Hindlimb muscle (tissue), 1 donor: ENCODE measurements at places on chromosomes 1 and 21. TPM values are rescaled to one million over a fixed set of nuclear protein-coding genes. Genes with fewer than 3 reads are reported as not detected.

- no peak for DNase-seq
Measured at GRCh38 chr1:68131261-68131660, 80.8 kb upstream of the DIRAS3 start.

DNA sequence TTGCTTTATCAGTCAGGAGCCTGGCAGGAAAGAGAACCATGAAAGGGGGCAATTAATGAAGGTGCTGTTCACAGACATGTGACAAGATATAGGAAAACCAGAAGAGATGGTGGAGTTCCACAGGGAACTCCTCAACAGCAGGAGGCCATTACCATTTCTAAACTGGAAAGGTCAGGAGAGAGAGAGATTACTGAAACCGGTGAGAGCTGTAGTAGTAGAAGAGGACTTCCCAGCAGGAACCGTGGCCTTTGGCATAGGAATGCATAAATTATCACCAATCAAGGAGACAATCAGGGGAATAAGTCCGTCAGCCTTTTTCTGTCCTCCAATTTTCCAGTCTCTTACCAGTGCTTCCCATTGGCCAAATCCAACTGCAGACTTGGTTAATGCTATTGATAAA, 23.0 kb upstream of the ABCD3 start:
- DNase-seq: no peak

- peak; percentile 30 for DNase-seq
Measured at GRCh38 chr1:153816283-153816889, 41.2 kb downstream of the SLC27A3 start.

DNA sequence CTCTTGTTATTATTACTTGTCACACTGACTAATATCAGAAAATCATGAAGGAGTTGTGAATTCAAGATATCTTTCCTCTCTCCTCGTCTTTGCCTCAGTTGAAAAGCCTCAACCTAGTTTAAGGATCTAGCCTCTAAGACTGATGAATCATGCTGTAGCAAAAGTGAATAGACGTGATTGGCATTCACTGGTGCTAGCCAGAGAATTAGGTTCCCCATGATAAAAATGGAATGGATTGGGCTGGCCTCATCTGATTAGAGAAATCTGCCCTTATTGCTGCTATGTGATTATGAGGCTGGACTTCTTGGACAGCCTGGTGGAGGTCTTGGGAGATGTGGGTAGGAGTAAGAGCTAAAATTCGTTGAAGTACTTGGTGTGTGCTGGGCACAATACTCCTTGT, 208.2 kb downstream of the BACH1 start:
- no peak for DNase-seq

- no peak for DNase-seq
Measured at GRCh38 chr1:240030236-240030635, 61.4 kb upstream of the FMN2 start.

GRCh38 chr1:243739335-243740003, 110.6 kb downstream of the AKT3 start:
- DNase-seq: no peak

- no peak for DNase-seq
Measured at GRCh38 chr1:160657250-160657781, 10.5 kb upstream of the SLAMF1 start.

GRCh38 chr1:210647406-210648333, 319.0 kb downstream of the HHAT start:
- no peak for DNase-seq

DNA sequence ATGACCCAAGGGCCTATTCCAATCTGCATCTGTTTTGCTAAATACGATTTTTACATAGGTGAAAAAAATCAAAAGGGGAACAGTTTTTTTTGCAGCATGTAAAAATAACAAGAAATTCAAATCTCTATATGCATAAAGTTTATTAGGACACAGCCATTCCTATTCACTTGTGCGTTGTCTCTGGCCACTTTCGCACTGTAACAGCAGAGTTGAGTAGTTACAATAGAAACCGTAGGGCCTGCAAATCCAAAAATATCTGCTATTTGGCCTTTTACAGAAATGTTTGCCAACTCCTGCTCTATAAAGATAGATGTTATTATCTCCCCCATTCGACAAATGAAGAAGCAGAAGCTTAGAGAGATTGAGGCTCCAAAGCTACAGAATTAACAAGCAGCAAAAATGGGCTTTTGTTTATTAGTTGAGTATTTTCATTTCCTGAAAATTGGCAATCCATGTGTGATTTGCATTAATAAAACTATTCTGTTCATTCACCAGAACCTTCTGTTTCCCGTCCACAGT, 5.5 kb downstream of the DYNLT5 start:
- DNase-seq: no peak

- DNase-seq: no peak
Measured at GRCh38 chr1:246417813-246418564, 89.1 kb downstream of the SMYD3 start.

GRCh38 chr21:45766501-45766900, 123.0 kb downstream of the PCBP3 start:
- DNase-seq: no peak

GRCh38 chr21:33339135-33339534, 14.4 kb downstream of the IFNAR1 start:
- no peak for DNase-seq

GRCh38 chr1:64650411-64650810, 94.5 kb upstream of the RAVER2 start:
- DNase-seq: no peak

DNA sequence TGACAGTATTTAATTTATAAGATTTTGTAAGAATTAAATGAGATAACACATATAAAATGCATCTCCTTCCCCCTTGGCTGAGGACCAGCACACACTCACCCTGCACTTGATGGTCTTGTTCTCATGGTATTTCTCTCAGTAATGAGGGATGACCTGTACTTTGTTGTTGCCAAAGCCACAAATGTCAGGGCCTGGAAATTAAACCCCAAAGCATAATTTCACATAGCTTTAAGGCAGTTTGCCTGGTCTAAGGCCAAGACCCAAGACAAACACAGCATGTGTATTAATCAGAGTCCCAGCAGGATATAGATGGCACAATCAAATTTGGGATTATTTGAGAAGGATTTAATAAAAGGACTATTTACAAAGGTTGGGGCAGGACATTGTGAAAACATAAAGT, 48.6 kb upstream of the EPS15 start:
- DNase-seq: no peak

DNA sequence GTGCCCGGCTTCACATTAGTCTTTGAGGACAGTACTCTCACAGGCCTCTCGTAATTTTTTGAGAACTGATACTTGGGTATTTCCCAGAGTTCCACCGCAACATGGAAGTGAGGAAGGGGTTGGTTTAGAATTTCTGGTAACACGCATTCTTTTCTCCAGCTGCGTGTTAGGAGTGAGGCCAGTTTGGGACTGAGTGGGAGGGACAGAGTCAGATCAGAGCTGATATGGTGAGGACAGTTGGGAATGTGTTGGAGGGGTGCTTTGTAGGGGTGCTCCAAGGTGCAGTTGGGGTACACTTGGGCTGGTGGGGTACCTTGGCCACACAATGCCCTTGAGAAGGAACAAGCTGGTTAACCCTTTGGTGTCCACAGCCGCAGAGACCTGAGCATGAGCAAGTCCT, 6.7 kb downstream of the FBXO6 start:
- no peak for DNase-seq

DNA sequence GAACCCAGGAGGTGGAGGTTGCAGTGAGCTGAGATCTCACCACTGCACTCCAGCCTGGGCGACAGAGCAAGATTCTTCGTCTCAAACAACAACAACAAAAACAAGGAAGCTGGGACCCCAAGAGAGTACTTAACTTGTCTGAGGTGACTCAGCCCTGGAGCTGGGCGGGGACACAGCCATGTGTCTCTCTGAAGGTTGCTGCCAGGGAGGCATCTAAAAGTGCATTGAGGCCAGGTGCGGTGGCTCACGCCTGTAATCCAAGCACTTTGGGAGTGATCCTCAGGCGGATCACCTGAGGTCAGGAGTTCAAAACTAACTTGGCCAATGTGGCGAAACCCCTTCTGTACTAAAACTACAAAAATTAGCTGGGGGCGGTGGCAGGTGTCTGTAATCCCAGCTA, 7.7 kb downstream of the IFI6 start:
- DNase-seq: no peak

DNA sequence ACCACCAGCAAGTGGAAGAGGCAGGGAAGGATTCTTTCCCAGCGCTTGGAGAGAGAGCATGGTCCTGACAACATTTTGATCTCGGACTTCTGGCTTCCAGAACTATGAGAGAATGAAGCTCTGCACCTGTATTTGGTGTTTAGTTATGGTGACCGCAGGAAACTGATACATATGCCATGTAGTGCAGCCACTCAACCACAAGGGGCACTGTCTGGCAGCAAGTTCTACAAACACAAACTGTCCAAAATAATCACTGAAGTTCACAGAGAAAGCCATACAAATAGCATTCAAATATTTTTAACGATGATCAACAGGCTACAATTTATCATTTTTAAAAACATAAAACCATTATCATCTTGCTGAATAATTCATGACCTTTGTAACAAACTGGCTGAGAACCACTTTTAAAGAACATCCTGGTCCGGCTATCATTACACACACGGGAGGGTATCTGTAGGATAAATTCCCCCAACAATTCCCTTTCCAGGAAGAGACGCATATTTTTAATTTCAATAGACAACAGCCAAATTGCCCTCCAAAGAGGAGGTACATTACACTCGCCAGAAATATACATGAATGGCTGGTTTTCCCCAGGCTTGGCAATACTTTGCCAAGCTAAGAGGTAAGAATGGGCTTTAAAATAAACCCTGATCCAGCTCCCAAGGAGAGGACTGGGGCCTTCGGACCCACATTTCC, 9.2 kb upstream of the CBR3 start:
- DNase-seq: no peak

GRCh38 chr1:11143907-11144306, 44.2 kb upstream of the EXOSC10 start:
- DNase-seq: no peak

DNA sequence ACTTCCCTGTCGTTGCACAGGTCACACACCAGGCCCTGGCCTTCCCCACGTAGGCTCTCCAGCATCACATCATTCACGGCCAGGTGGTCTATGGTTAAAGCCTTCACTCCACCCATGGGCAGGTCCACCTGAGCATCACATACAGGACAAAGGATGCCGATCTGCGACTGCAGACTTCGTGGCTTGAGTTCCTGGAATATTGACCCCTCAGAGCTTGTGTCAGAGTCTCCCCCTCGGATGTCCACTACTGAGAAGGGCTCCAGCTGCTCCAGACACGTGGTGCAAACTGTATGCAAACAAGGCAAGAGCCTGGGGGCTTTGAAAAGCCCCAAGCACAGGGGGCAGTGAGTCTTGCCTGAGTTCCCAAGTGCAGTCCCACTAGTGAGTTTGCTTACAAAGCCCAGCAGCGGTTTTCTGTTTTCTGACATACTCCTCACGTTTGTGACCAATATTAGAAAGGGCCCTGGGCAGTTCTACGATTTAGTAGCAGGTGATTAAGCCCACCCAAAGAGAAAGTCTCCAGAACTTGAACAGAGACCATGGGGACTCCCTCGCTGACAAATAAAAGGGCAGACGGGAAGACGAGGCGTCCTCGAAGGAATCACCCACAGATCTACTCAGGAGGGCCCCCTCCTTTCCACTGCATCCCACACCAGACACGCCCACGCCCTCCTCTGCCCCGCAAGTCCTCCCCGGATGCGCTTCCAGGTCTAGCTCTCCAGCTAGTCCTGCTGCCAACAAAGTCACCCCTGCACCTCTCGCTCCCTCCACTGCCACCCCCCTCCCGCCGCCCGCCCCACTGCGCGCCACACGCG, 568 bp downstream of the TRIM45 start:
- no peak for DNase-seq

DNA sequence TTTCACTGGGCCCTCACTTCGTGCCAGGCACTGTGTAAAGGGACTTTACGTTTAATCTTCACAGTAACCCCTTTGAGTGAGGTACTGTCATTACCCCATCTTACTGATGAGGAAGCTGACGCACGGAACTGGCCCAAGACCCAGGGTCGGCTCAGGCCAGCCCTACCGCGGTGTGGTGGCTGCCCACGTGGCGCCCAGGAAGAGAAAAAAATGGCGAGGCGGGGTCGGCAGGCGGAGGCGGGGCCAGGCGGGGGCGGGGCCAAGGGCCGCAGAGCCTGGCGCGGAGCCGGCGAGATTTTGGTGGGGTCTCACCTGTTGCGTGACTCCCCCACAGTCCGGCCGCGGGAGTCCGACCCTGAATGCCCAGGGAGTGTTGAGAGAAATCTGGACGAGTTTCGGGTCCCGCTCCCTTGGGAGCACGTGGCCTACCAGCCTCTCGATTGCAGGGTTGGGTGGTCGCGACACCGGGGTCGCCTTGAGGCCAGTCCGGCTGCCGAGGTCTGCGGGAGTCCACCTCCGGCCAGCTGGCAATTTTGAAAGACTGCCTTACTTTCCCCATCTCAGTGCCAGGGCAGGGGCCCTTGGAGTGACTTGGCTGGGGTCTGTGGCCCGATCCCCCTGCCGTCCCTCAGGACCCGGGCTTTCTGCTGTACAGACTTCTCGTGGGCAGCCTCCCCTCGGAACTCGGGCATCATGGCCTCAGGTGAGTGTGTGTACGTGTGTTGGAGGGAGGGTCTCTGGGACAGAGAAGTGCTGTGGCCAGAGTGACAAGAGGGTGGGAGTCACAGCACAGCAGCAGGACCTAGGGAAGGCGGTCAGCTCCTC, at the start of the genes AMPD2 and GNAT2:
AMPD2 (plus strand) TSS at position 262 of the 825 bp plus-strand sequence. CDS start 1,339 bp downstream, outside the sequence.
GNAT2 (minus strand) TSS at position 41 of the 825 bp plus-strand sequence. CDS start 6,746 bp downstream, outside the sequence.
- peak; percentile 83 for DNase-seq

GRCh38 chr21:28228636-28228995, 764.1 kb downstream of the LTN1 start:
- no peak for DNase-seq

DNA sequence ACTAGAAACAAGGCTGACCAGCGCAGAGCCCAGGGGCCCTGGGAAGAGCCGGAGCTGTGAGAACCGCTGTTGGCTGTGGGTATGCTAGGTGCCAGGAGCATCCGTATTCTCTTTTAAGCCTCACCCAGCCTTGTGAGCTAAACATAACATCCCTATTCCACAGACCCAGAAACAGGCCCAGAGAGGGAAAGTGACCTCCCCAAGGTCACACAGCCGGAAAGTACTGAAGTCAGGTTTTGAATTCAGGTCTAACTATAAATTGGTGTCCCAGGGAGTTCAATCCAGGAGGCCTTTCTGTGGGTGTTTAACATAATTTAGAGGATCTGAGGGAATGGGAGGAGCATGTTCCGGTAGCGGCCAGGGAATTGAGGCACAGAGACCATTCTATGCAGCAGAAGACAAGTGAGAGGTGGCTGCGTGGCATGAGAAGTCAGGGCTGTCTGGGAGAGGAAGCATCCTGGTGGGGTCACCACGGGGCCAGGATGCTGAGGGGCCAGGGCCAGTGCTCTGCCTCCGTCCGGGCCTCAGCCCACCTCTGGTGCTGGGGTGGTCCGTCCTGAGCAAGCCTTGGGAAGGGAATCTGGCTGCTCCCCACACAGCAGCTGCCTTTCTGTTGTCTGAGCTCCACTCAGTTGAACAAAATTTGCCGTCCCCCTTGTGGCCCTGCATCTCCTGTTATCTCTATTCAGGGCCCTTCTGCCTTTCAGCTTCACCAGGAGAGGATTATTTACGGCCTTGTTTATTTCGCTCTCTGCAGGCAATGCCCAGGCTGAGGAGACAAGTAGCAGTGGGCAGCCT, 338.8 kb upstream of the VAMP3 start:
- no peak for DNase-seq

- no peak for DNase-seq
Measured at GRCh38 chr1:220789532-220790147, 2.9 kb downstream of the MTARC1 start.

Gene C1QA
- polyA plus RNA-seq: 39.3 TPM

Gene ZNF593
- 17.3 TPM for polyA plus RNA-seq

Gene TAS1R1
- polyA plus RNA-seq: 9.5 TPM

Gene CNR2
- polyA plus RNA-seq: 0.05 TPM

Gene COL8A2
- polyA plus RNA-seq: 6.9 TPM

Gene CFH
- 98.4 TPM for polyA plus RNA-seq

Gene SERPINC1
- polyA plus RNA-seq: 0.12 TPM

Gene DENND2C
- polyA plus RNA-seq: 10.1 TPM

Gene SF3B4
- 41.1 TPM for polyA plus RNA-seq

Gene IFT25
- 22.5 TPM for polyA plus RNA-seq

Gene SLC35D1
- 7.2 TPM for polyA plus RNA-seq

Gene IGSF9
- polyA plus RNA-seq: 0.65 TPM

Gene KCNA2
- polyA plus RNA-seq: 0.52 TPM
